ENCODE measurements at places on chromosomes 3 and 15.
A peak's percentile ranks its signal among the peaks of the same experiment; 100 is the strongest.

DNA sequence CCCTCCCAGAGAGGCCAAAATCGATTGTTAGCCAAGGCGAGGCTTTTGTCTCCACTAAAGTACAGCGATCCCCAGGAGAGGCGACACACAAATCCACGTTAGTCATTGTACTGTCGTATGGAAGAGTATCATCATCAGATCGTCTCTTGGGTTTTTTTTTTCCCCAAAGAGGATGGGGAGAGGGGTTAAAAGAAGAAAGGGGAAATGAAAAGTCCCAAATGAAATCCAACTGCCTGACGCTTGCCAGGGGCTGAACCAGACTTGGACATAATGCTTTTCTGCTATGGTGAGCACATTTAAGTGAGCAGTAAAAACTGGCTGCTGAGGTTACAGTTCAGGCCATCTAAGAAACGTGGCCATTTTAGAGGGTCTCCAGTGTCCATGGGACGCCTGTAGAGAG lies 37.9 kb upstream of the CTSH start:
- no peak for DNase-seq

DNA sequence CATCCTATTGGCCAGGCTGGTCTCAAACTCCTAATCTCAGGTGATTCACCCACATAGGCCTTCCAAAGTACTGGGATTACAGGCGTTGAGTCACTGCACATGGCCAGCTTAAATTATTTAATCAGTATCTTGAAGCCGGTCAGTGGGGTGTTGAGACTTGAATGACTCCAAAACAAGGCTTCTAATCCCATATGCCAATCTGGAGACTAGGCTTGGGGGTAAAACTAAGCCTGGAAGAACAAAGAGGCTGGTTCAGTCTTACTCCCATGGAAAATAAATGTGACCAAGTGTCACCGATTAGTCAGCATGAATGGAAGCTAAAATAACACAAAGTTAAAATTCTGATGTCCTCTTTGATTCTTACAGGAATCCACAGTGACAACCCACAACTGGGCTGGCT lies 509.1 kb downstream of the FOXP1 start:
- no peak for DNase-seq

DNA sequence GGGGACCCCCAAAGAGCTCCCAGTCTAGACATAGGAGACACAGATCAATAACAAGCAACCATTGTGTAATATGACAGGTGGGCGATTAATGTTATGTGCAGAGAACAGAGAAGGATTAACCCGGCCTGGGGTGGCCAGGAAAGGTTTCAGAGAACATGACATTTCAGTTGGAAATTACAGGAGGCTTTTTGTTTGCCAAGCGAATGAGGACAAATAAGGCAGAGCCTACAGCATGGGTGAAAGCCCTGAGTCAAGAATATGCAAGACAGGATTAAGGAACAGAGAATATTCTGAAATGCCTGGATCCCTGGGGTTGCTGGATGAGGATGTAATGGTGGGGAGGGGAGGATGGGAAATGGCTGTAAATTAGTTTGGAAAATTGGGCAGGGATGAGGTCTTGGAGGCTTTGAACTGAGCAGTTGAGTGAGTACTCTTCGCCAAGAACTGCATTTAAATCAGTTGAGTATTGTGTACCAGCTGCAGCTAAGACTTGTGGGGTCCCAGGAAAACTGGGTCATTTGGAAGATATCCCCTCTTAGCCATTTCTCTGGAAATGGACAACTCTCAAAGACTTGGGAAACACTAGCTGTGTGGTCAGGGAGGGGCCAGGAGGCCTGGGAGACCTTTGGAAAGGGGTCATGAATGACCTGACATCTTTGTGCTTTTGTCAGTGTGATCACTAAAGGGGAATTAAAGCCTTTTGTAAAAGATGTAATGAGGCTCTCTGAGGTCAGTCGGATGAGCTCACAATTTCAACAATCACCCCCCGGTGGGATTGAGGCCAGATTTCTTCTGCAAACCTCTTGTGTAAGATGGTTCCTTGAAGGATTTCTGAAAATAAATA lies 198.6 kb upstream of the NR2E3 start:
- DNase-seq = no peak

- no peak for DNase-seq
These were observed 89.0 kb downstream of the CHSY1 start for GRCh38 chr15:101162701-101163483.

GRCh38 chr15:101810876-101811275 lies 1.1 kb upstream of the OR4F15 start:
- DNase-seq = no peak

DNA sequence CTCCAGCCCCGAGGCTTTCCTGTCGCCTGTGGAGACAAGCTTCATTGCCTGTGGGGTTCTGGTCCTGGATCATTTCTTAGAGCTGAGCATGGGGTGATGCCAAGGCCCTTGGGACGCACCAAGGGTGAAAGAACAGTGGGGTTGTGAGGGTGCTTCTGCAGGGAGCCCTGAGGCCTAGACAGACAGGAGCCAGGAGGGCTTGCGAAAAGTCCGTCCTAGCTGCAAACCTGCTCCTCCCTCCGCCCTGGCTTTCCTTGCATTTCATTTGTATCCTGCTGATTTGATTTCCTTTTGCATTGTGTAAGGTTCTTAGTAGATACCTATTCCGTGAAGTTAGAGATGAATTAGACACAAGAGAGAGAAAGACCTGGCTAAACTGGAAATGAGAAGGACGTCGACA lies 286.9 kb upstream of the C2CD4B start:
- no peak for DNase-seq

DNA sequence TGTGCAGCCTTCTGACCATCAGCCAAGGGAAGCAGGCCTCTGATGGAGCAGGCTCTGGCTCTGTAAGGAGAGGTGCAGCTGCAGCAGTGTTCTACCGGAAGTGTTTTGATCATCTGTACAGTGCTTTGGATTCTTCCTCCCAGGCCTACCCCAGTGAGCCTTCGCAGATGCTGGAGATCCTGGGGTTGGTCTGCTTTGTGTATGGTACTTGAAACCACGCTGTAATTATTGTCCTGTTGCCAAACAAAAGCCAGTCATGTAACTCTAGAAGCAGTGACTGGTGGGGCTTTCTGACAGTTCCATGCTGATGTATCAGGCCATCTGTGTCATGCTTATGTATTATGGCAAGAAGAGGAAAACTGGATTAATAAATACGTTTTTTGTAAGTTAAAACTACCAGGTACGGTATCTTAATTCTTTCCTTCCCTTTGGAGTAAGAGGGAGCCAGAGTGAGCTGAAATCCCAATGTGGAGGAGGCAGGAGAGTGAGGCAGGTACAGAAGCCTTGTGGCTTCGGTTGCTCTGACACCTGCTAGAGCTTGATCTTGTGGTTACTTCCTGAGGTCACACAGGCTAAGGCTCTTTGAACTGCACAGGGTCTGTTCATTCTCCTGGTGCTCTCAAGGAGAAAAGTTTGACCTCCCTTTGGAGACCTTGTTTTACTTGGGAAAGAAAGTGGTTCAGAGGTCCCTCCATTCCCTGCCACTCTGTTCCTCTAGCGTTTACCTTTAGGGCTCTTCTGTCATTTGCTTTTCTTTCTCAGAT lies 3.7 kb downstream of the TMEM42 start:
- peak; percentile 19 for DNase-seq

DNA sequence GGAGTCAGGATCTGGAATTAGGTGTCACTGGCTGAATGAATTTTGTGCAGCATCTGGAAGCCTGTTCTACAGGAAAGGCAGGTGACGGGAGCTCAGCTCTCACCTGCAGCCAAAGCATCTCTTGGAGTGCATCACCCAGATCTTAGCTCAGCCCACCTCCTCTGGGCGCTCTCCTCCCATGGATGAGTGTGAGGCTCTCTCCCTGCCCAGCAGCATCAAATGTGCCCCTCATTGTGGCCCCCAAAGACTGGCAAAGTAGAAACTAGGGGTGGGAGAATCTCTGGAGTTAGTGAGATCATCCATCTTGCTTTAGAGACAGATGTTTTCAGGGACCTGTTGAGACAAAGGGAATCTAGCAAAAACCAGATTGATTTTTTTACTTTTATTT lies 68.7 kb downstream of the SENP2 start:
- no peak for DNase-seq

GRCh38 chr3:158863247-158863646 lies 61.4 kb downstream of the MFSD1 start:
- DNase-seq = no peak

DNA sequence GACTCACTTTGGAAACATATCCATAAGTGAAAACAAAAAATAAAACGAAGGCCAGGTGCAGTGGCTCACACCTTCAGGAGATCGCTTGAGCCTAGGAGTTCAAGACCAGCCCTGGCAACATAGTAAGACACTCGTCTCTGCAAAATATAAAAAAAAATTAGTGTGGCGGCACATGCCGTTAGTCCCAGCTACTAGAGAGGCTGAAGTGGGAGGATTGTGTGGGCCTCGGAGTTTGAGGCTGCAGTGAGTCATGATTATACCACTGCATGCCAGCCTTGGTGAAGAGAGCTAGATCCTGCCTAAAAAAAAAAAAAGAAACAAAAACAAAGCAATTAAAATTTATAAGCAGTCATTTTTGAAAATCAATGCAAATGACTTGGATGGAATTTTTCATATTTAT lies 54.7 kb upstream of the NANOGP8 start:
- DNase-seq = no peak

GRCh38 chr15:68112706-68113105 lies 58.6 kb downstream of the PIAS1 start:
- no peak for DNase-seq

- DNase-seq = no peak
These were observed 53.7 kb downstream of the PDIA5 start for GRCh38 chr3:123120573-123120972.

DNA sequence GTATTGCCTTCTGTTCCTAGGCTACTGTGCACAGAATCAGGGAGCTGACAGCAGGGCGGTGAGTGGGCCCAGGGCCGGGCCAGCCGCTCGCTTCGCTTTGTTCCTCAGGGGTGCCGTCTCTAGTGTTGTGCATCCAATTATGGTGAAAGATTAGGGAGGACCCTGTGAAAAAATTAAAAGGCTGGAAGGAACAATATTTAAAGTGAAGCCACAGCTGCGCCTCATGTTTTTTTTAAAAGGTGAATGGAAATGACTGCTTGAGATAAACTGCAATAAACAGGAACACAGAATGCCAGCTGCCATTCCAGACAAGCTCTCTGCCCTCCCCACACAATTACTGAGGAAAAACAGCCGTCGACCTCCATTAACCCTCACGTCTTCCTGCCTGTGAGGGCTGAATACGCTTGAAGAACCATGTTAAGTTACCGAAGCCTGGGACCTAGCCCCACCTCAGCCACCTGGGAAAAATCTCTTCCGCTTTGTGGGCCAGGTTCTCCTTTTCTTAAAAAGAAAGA lies 132.0 kb upstream of the IL12A start:
- DNase-seq = no peak

- no peak for DNase-seq
These were observed 13.0 kb downstream of the ST3GAL6 start for GRCh38 chr3:98776140-98776493.

GRCh38 chr3:125231895-125232294 lies 19.3 kb upstream of the SLC12A8 start:
- no peak for DNase-seq

DNA sequence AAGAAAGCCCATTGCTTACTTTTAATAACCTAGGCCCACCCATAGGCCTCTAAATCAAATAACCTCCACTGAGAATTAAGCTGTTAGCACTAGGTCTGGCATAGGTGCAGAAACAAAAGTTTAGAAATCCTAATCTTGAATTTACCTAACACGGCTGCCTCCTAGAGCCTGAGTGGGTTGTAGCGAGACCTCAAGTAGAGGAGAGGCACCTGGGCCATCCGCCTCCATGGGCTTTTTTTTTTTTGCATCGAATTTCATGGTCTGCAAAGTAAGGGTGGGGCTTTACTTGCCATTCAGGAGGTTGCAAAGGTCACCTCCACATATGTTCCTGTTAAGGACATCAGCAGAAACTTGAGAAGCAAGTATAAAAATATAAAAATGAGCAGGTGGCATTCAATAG lies 6.6 kb upstream of the TPM1 start:
- DNase-seq = no peak

DNA sequence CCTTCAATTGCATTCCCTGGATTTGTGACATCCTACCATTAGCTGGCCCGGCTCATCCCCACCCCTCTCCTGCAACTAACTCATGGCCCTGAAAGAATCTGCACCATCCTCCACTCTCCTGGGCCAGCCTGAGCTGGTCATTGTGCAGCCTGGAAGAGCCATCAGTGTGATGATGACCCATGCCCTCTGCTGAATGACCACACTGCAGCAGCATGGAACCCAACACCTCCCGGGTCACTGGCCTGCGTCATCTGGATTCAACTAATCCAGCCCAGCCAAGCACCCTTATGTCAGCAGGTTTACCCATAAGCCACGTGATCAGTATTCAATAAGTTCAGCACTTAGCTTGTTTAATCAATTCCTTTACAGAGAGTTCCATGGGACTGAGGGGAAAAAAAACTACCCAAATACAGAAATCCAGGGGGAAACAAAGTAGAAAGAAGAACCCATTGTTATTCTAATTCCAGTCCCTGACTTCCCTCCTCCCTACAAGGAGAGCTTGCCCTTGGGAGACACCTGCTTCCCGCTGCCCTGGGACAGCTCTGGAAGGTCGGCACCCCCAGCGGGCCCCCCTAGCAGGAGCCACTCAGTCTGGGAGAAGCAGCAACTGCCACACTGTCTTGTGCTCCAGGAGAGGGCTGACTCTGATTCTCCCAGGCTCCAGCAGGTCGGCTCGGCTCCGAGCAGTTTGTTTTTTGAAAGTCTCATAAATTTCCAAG lies 309.1 kb upstream of the TLE3 start:
- no peak for DNase-seq

GRCh38 chr3:102078854-102079808 lies 229.8 kb downstream of the NFKBIZ start:
- DNase-seq = no peak

- DNase-seq = no peak
These were observed 14.0 kb downstream of the CAPN3 start for GRCh38 chr15:42373274-42373673.

DNA sequence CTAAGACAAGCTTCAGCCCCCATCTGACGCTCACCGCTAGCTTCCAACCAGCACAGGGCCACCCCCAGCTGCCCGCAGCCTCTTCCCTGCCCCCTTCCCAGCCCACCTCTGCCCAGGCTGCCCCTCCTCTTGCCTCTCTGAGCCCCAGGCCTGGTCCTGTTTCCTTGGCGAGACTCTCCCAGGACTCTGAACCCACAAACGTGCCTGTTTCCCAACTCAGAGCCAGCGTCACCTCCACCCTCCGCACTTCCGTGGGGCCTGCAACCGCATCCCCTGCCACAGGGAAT lies 35.0 kb downstream of the ZXDC start:
- no peak for DNase-seq

GRCh38 chr15:94509259-94509658 lies 277.9 kb downstream of the MCTP2 start:
- no peak for DNase-seq

DNA sequence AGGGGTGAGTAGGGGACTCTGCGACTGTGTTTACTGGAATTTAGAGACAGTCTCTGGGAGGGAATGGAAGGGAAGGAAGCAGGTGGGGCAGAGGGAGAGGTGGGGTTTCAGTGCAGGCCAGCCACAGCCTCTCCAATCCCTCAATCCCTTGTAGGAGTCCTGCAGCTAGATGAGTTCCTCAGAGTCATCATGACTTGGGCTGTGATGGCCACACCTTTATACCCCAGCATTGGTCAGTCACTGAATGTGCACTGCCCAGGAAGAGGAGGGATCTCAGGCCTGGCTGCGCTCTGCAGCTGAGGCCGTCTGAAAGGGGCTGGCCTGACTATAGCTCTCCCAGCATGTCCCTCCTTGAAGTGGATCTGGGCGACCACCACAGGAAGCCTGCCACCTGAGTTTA lies 67.3 kb upstream of the GLCE start:
- DNase-seq = no peak
